CD8-positive, alpha-beta memory T cell (primary cell): ENCODE measurements at places on chromosomes 3 and 15.

GRCh38 chr3:106877627-106878026, 499.6 kb upstream of the CCDC54 start:
- H3K36me3 ChIP-seq, result no peaks in the 10 kb centered on the region
- H3K27me3 ChIP-seq, result no peaks in the 10 kb centered on the region
- no peak overlapping the region for H3K27ac ChIP-seq
- no peaks in the 10 kb centered on the region for H3K4me1 ChIP-seq
- DNase-seq, result no peak

- no peaks in the 10 kb centered on the region for H3K27me3 ChIP-seq
- no peak overlapping the region for H3K4me3 ChIP-seq
- H3K36me3 ChIP-seq, result no peaks in the 10 kb centered on the region
- no peaks in the 10 kb centered on the region for H3K4me1 ChIP-seq
- no peak overlapping the region for H3K27ac ChIP-seq
These were observed 96.3 kb upstream of the ALDH1A3 start for GRCh38 chr15:100783291-100783690.

GRCh38 chr15:31497838-31498237, 171.2 kb downstream of the KLF13 start:
- H3K27ac ChIP-seq, result no peak overlapping the region
- no peak for DNase-seq

- no peak overlapping the region for H3K27ac ChIP-seq
- H3K27me3 ChIP-seq, result no peaks in the 10 kb centered on the region
- no peak overlapping the region for H3K4me3 ChIP-seq
- H3K36me3 ChIP-seq, result no peaks in the 10 kb centered on the region
- H3K4me1 ChIP-seq, result no peaks in the 10 kb centered on the region
- DNase-seq, result no peak
These were observed 283.8 kb upstream of the ROBO1 start for GRCh38 chr3:80051602-80051962.

GRCh38 chr3:160986069-160986468, 119.1 kb downstream of the B3GALNT1 start:
- H3K27me3 ChIP-seq, result no peaks in the 10 kb centered on the region
- H3K4me1 ChIP-seq, result no peaks in the 10 kb centered on the region
- DNase-seq, result no peak
- no peak overlapping the region for H3K4me3 ChIP-seq
- no peak overlapping the region for H3K27ac ChIP-seq

DNA sequence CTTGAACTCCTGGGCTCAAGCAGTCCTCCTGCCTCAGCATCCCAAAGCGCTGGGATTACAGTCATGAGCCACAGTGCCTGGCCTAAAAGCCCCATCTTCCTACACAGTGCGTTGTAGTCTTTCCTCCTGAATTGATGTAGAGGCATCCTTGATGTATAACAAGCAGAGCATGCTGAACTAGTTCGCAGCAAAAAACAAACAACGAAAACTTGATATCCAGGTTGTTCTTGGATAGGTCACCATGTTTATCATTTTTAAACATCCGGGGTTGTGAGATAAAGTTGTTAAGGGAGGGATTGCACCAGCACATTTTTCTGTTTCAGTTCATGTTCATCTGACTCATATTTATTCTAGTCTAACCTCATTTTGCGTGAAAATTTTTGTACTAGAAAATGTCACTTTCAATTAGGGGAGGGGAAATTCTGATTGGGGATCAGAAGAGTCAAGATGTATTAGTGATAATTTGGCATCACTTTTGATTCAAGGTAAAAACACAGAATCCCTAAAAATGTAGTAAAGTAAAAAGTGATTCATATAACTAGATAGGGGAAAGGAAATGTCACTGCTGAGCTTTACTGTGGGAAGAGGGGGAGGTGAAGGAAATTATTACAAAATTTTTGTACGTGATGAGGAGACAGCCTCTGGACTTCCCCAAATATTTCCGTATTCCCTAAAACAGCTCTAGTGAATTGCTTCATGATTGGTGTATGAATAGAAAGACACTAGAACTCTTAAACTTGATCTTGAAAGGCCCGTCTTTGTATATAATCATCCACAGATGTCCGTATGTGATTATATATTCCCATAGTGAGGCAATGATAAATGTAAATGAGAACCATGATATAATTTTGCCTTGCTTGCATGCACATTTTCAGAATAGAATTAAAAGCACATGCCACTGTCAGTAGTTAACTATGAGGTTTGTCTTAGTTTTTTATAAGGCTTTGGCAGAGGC, 22.9 kb downstream of the RAB8B start:
- H3K27me3 ChIP-seq, result no peaks in the 10 kb centered on the region
- peaks cover 68% of the 10 kb centered on the region for H3K4me1 ChIP-seq
- H3K36me3 ChIP-seq, result peaks cover 4% of the 10 kb centered on the region
- peak overlapping the region; percentile 11 for H3K27ac ChIP-seq
- H3K4me3 ChIP-seq, result no peak overlapping the region

DNA sequence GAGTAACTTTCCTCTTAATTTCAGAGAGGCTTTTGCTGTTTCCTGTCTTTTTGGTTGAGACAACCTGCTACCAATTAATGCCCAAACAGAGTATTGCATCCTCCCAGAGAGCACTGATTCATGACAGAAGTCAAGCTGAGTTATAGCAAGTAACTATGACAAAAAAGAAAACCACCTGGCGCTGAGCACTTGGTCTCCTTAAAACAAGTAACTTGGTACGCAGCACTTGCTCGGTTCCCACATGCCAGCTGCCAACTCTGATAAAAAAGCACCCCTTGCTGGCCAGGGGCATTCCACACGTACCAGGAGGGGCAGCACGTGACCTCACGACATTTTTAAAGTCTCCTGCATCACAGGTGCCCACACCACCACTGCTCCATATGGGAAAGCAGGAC, 13.5 kb upstream of the MYO5C start:
- no peaks in the 10 kb centered on the region for H3K27me3 ChIP-seq
- H3K36me3 ChIP-seq, result peaks cover 12% of the 10 kb centered on the region
- no peaks in the 10 kb centered on the region for H3K4me1 ChIP-seq
- DNase-seq, result no peak

DNA sequence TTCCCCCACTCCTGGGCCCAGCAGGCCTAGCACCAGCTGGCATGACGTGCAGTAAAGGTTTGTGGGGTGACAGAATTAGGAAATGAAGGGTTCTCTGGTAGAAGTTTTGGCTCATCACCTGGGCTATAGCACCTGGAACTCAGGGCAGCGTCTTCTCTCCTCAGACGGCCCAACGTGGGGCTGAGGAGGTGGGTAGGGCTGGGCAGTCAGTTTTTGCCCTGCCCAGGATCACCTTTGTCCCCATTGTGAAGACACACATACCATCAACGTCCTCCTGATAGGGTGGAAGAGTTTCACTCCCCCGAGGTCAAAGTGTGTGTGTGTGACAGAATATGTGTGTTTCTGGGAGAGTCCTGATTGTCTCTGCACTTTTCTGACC, 12.1 kb downstream of the KBTBD13 start:
- H3K36me3 ChIP-seq, result no peaks in the 10 kb centered on the region
- DNase-seq, result no peak
- no peaks in the 10 kb centered on the region for H3K4me1 ChIP-seq

- H3K27me3 ChIP-seq, result no peaks in the 10 kb centered on the region
- H3K27ac ChIP-seq, result no peak overlapping the region
- H3K4me3 ChIP-seq, result no peak overlapping the region
- no peak for DNase-seq
These were observed 36.4 kb downstream of the WWTR1 start for GRCh38 chr3:149621218-149622005.
